ENCODE measurements at places on chromosomes 2 and 18.

DNA sequence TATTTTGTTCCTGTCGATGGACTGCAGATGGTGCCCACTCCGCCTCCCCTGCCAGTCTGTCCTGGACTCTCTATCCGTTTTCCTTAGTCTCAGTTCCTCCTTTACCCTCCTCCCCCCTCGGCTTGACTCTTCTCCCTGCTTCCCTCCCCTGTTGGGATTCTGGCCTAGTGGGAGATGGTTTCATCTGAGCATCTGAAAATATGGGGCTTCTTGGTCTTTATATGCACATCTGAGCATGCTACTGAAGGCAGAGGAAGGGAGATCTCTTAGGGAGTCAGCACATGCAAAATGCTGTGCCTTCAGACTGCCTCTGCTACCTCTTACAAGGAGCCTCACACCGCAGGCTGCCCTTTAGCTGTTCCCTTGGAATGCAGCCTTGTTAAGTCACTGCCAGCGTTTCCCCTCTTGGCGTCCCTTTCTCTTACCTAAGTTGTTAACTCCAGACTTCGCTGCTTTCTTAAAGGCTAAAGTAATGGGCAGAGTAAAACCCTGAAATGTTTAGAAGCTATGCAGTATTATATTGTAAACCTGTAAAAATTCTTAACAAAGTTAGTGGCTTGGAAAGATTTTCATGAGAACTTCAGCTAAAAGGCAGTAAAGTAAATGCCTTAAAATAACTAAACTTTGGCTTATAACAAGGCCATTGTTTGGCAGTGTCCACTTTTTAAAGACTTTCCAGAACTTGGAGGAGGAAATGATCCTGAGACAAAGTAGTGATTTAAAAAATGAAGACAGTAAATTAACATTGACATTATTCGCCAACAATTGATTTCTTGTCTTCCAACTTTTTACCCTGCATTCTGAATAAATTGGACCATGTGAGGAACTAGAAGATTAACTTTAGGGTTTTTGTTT is 49.8 kb downstream of the LDLRAD4 start:
- ATAC-seq, result no peak

DNA sequence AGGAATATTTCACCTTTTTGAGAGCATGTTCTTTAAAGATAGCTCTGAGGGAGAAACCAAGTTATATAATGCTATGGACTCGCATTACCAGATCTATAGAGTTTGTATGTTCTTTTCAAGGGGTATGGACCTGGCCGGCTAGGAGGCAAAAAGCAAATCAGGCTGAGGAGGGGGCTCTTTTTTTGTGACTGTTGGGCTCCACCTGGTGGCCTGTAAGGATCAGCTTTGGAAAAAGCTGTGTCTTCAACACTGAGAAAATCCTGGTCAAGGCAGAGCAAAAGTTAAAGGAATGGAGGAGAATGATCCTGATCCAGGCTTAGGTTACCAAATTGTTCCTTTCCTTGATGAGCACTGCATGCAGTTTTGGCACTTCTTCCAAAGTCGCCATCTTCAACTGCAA is 180.5 kb downstream of the DIS3L2 start:
- peak; percentile 50 for ATAC-seq

DNA sequence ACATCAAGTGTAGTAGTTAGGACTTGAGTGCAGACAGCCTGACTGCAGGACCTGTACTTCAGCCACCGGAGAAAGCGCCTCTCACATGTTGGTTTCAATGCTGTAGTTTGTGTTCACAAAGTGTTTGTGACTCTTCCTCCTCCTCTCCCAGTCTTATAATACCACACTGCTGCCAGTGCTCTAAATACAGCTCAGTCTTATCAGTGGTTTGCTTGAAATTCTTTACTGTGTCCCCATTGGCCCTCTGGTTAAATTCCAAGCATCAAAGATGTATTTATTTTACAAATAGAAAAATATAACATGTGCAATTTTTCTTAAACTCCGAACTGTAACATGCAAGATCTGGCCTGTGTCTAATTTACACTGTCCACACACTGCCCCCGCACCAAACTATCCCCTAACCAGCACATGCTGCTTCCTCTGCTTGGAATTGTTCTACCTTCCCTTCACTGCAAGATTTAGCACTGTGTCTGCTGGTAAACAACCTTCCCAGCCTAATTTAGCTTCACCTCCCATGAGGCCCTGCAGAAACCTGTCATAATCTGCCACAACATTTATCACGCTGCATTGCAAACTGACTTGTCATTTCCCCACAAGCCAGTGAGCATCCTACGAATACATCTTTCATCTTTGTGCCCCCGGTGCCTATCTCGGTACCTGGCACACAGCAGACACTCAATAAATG is 77.1 kb downstream of the SUMO1 start:
- ATAC-seq, result no peak

- no peak for ATAC-seq
Observed at GRCh38 chr2:20485612-20486388, 38.9 kb downstream of the RHOB start.

GRCh38 chr2:176653479-176654443 is 384.5 kb downstream of the MTX2 start:
- peak; percentile 58 for ATAC-seq

DNA sequence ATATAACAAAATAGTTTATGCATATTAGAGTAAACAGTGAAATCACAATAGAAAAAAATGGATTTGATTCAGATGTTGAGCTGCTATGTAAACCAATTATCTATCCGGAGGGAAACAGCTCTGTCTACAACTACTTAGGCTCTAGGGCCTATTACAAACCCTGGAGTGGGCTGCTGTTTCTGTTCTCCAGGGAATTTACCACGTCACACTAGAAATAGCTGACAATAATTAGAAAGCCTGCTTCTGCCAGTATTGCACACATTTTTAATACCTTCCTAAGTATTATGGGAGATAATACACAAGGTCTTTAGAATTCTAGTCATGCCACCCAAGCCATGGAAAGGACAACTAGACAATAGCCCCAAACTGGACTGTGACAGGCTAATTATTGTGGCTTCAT is 411.1 kb downstream of the FIGN start:
- no peak for ATAC-seq
